ENCODE measurements at places on chromosomes 12 and 14.

DNA sequence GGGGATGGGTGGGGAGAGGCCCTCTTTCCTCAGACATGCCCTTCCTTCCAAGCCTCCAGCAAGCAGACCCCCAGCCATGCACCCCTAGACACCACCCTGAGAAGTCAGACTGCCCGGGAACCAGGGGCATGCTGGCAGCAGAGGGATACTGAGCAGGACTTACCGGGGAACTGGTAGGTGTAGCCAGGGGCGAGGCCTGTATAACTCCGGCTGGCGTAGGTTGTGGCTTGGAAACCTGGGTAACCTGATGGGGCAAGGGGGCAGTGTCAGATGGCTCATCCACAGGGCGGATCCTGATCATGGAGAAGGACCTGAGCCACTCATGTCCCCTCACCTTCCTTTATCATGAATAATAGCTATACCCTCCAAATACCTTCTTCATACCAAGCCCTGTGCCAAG is 15.8 kb downstream of the MSI1 start:
- no peaks in the 10 kb centered on the region for H3K27me3 ChIP-seq
- H3K36me3 ChIP-seq: no peaks in the 10 kb centered on the region
- H3K27ac ChIP-seq: no peak overlapping the region
- DNase-seq: no peak

DNA sequence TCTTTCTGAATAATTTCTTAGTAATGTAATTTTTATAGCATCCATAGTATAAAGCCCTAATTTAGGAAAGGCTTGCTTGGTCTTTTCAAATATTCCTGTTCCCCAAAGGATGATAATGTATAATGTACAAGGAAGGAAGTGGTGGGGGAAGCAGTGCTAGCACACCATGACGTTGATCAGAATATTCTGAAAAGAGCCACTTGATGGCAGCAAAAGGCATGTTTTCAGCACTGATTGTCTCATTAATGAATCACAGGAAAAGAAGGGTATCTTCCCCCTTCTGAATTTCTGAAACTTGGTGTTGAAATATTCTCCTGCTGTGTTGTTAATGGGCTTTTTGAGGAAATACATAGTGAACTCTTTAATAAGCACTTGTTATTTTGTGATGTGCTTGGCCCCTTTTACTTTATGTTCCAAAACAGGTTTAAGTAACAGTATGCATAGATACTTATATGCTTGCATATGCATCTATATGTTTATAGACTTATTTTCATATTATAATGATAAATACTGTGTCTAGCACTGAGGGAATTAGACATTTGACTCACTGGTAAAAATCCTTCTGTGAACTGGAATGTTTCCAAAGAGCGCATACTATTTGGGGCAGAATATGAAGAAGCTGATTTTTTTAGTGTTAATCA is 122.0 kb downstream of the TMEM117 start:
- H3K4me3 ChIP-seq: no peak overlapping the region
- DNase-seq: peak; percentile 25
- no peaks in the 10 kb centered on the region for H3K36me3 ChIP-seq
- H3K27ac ChIP-seq: no peak overlapping the region
- no peaks in the 10 kb centered on the region for H3K4me1 ChIP-seq

DNA sequence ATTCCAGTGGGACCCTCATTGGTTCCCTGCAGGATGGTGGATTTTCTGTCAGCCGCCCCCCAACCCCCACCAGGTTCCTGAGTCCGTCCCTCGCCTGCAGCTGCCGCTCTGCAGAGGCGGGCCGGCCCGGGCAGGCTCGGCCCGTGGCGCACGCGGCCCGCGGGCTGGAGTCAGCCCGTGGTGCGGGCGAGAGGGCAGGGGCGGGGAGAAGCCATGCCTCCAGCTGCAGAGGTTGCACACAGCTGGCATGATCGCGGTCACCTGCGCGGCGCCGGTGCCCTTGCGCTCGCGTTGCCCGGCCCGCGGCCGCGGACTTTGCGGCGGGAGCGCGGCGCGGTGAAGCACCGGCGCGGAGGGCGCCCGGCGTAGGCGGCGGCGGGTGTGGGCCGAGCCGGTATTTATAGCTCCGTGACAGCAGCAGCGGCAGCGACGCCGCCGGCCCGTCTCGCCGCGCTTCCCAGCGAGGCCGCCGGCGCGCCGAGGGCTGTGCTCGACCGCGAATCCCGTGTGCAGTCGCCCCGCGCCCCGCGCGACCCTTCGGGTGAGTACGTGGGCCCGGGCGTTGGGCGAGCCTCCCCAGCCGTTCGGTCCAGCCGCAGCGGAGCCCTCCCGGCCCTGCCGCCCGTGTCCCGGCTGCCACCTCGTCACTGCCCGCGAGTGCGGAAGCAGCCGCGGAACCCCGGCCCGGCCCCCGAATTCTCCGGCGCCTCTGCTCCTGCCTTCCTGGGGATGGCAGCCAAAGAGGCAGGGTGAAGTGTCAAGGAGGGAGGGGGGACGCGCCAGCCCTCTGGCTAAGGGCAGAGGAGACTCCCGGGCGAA is at the start of gene TMEM117:
Gene TMEM117 (plus strand): TSS at position 426 of the 819 bp plus-strand sequence.
- H3K4me3 ChIP-seq: peak within 1 kb of the TSS; percentile 55
- peaks cover 39% of the 10 kb centered on the region for H3K27me3 ChIP-seq
- H3K4me1 ChIP-seq: peaks cover 13% of the 10 kb centered on the region
- no peak within 1 kb of the TSS for H3K27ac ChIP-seq

DNA sequence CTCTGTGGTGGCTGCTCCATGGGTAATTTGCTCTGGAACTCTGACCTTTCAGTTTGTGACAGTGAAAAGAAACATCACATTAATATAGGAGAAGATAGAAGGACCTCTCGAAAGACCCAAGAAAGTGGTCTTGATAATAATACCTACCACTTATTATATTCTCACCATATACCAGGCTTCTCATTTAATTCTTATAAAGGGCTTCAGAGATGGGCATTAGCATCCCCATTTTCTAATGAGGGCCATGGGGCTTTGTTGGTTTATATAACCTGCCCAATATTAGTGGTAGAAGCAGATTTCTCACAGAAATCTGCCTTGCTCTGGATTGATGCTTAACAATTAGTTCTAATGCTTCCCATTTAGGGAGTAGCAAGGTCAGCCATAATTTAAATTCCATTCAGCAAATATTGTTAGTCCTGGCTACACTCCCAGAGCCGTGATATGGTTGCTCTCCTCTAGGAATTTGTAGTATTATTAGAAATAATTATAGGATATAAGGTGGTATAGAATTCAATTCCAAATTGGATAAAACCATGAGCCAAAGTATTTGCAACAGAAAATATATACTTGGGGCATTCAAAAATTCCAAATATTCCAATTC is 7.4 kb upstream of the AMIGO2 start:
- H3K27ac ChIP-seq: no peak overlapping the region
- no peaks in the 10 kb centered on the region for H3K36me3 ChIP-seq
- no peak overlapping the region for H3K4me3 ChIP-seq
- no peaks in the 10 kb centered on the region for H3K27me3 ChIP-seq

GRCh38 chr12:82867762-82868500 is 181.2 kb downstream of the TMTC2 start:
- no peaks in the 10 kb centered on the region for H3K27me3 ChIP-seq
- no peaks in the 10 kb centered on the region for H3K4me1 ChIP-seq
- H3K4me3 ChIP-seq: no peak overlapping the region
- H3K27ac ChIP-seq: no peak overlapping the region
- DNase-seq: no peak
- H3K36me3 ChIP-seq: no peaks in the 10 kb centered on the region

DNA sequence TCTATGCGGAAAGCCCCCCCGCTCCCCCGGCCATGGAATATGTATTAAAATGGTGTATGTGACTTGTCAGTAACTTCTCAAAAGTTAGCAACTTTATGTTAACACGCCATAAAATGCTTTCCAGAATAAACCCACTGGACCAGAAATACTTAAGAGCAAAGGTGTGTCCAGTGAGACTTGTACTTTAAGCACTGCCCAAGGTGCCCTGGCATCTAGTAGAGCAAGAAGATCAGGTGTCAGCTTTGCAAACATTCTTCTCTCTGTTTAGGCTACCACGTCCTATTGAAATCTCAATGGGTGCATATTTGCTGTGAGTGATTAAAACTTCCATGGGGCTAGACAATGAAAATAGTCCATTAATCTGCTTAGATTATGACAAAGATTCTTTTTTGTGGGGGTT is 201.2 kb downstream of the ESR2 start:
- H3K4me3 ChIP-seq: no peak overlapping the region
- H3K4me1 ChIP-seq: no peaks in the 10 kb centered on the region
- H3K27ac ChIP-seq: no peak overlapping the region

DNA sequence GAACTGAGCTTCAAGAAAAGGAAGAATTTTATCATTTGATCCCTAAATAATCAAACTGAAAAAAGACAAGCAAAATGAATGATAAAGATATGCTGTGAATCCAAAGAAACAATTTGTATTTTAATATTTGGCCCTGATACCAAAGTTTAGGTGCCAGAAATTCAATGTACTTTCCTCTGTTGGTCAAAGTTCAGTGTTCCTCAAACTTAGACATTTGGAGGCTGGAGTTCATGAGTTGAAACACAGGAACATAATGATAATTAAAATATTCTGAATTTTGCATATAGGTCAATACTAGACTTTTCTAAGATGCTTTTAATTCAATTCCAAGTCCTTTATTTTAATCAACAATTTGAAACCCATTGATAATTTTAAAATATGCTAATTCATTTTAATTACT is 1007.7 kb upstream of the ATXN7L3B start:
- no peaks in the 10 kb centered on the region for H3K27me3 ChIP-seq
- H3K36me3 ChIP-seq: no peaks in the 10 kb centered on the region
- H3K27ac ChIP-seq: no peak overlapping the region
- H3K4me1 ChIP-seq: no peaks in the 10 kb centered on the region
- no peak overlapping the region for H3K4me3 ChIP-seq
- DNase-seq: no peak

DNA sequence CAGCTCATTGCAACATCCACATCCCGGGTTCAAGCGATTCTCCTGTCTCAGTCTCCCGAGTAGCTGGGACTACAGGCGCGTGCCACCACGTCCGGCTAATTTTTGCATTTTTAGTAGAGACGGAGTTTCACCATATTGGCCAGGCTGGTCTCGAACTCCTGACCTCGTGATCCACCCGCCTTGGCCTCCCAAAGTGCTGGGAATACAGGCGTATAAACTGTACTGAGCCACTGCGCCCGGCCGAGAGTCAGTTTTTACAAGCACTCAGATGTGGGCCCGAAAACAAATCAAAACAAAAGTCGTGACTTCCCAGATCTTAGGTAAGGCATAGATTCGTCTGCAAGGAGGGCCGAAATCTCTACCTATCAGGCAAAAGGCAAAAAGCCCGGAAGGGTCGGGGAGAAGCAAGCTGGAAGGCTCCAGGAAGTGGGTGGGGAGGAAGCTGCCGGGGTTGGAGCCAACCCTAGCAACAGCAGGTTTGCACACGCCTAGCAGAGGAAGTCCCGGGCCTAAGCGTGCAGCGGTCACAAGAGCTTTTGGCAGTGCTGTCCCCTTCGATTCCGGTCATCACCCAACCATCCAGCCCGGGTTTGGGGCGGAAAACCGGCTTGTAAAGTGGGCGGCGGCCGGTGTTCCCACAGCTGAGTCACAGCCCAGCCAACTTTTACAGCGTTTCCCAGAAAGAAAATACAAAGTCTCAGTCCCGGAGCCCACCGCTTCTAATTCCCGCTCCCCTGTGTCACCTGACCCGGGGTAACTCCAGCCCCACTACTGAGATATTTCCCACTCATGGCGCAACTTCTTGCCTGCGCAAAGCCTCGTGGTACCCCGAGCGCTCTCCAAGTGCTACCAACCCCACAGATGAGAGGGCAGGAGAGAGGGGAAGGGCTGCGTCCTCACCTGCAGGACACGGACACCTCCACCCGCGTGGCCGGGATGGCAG is 583 bp downstream of the CPNE8 start:
- DNase-seq: no peak
- H3K4me3 ChIP-seq: no peak overlapping the region
- no peaks in the 10 kb centered on the region for H3K36me3 ChIP-seq
- no peaks in the 10 kb centered on the region for H3K4me1 ChIP-seq
- no peaks in the 10 kb centered on the region for H3K27me3 ChIP-seq

DNA sequence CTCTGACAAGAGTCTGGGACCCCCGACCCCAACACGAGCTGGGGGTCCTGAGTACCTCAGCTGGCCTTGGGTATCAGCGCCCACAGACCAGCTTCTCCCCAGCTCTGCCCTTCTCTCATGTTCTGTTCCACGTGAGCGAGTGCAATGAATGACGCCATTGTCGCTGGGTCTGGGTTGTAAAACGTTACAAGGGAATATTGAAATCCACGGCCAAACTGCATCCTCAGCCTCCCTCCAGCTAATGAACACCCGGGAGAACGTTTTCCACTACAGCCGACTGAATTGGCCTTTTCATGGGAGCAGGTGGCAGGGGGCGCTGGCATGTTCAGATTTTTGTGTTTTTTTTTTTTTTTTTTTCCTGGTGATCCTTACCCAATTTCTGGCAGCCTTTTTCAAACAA is 34.7 kb downstream of the TBX5 start:
- H3K36me3 ChIP-seq: no peaks in the 10 kb centered on the region
- DNase-seq: no peak
- no peak overlapping the region for H3K27ac ChIP-seq
- no peak overlapping the region for H3K4me3 ChIP-seq

DNA sequence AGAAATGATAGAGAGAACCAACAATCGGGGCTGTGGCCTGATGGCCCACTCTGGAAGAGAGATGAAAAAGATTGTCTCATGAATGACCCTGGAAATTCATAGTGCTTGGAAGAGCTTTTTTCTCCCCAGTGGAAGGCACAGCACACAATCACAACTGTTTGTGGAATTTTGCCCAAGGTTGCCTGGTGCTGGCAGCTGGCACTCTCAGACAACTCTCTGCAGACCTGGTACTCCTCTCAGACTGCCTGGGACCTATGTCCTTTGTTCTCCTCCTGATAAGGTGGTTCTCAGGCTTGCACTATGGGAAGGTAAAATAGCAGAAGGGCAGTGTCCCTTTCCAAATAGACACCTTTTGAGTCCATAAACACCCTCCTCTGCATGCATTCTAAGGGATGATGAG is 144.1 kb upstream of the SEL1L start:
- no peak overlapping the region for H3K4me3 ChIP-seq
- H3K36me3 ChIP-seq: no peaks in the 10 kb centered on the region
- H3K27ac ChIP-seq: no peak overlapping the region
- H3K4me1 ChIP-seq: no peaks in the 10 kb centered on the region

- H3K27ac ChIP-seq: no peak overlapping the region
- H3K36me3 ChIP-seq: no peaks in the 10 kb centered on the region
- no peaks in the 10 kb centered on the region for H3K27me3 ChIP-seq
- no peaks in the 10 kb centered on the region for H3K4me1 ChIP-seq
- no peak overlapping the region for H3K4me3 ChIP-seq
Measured at GRCh38 chr14:44669496-44669895, 162.4 kb upstream of the FSCB start.

DNA sequence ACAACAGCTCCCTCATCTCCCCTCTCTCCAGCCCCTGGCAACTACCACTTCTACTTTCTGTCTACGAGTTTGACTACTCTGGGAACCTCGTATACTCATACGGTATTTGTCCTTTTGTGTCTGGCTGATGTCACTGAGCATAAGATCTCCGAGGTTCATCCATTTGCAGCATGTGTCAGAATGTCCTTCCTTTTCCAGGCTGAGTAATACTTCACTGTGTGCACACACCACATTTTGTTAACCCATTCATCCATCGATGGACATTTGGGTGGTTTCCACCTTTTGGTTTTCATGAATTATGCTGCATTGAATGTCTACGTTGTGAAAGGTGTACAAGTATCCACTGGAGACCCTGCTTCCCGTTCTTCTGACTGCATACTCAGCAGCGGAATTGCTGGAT is 24.1 kb upstream of the DLK1 start:
- no peaks in the 10 kb centered on the region for H3K36me3 ChIP-seq
- no peak for DNase-seq
- H3K27ac ChIP-seq: no peak overlapping the region
- H3K4me3 ChIP-seq: no peak overlapping the region
- H3K27me3 ChIP-seq: peaks cover 32% of the 10 kb centered on the region

GRCh38 chr12:57895389-57896114 is 45.8 kb upstream of the ATP23 start:
- H3K27ac ChIP-seq: no peak overlapping the region
- H3K27me3 ChIP-seq: peaks cover 25% of the 10 kb centered on the region
- peaks cover 14% of the 10 kb centered on the region for H3K4me1 ChIP-seq
- H3K4me3 ChIP-seq: no peak overlapping the region
- DNase-seq: no peak
- H3K36me3 ChIP-seq: no peaks in the 10 kb centered on the region
